AG09309 (cell line): ENCODE measurements at places on chromosomes 3 and 15.

DNA sequence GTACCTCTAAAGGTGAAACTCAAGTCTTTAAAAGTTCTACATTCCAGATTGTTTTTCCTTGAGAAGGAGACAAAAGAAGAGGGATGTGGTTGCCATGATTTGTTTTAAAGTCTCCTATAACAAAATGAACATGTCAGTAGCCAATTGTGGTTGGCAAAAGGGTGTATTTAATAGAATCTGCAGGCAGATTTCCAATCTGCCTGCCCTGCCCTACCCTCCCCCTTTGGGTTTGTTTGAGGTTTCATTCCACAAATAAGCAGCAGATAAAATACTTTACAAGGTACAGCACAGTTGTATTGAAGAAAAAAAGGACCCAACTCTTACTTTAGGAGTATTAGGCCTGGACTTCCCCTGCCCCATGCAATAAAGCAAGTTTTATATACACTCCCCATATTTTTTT, 59.5 kb downstream of the MLH1 start:
- DNase-seq, result no peak

GRCh38 chr3:86029590-86029989, 961.4 kb downstream of the VGLL3 start:
- no peak for DNase-seq

DNA sequence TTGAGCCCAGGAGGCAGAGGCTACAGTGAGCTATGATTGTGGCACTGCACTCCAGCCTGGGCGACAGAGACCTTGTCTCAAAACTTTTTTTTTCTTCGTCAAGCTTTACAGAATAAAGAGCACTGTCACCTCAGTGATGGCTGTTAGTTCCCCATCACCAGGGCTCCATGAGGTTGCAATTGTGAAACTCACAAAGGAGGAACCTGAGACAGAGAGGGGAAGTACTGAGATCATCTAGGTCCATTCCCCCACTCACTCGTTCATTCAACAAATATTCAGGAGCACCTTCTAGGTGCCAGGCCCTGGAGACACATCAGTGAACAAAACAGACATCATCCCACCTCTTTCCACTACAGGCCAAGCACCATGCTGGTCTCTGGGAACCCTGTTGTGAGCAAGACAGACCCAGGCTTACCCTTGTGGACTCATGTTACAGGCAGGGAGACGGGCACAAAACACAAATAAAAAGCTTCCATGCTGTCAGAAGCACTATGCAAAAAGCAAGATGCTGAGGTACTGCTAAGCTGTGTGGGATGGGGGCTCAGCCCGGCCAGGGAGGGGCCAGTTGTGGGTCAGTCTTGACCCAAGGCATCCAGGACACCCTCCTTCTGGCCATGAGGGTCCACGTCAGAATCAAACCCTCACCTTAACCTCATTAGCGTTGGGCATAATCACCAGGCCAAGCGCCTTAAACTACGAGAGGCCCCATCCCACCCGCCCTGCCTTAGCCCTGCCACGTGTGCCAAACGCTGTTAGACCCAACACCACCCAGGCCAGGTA, 2.1 kb upstream of the RHO start:
- DNase-seq, result no peak

- DNase-seq, result no peak
Observed at GRCh38 chr15:84657748-84658079, 285 bp downstream of the NMB start.
